Stimulated activated CD8-positive, alpha-beta memory T cell treated with anti-CD3 and anti-CD28 coated beads, Interleukin-15, amount 100 ng/mL, for 24 hours (primary cell): ENCODE measurements at places on chromosomes 2 and 18.

GRCh38 chr2:168691221-168691620 is 111.2 kb upstream of the NOSTRIN start:
- no peak for DNase-seq

- no peak for DNase-seq
These were observed 148.2 kb upstream of the ZNF516 start for GRCh38 chr18:76643199-76643598.

DNA sequence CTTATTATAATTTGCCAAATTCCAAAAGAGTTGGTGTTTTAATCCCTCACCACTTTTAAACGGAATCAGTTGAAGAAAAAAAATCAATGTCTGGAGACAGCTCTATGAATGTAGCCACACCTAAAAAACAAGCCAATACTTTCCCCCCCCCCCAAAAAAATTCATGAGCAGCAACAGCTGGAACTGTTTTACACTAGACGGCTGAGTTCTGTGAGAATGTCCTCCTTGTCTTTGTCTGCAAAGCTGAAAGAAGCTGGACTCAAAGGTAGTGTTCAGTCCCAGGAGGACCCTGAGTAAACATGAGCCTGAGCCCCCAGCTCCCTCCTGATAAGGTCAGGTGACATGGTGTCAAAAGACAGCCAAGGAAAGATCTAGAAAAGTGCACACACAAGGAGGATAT is 68.2 kb downstream of the ZNF521 start:
- DNase-seq, result no peak

DNA sequence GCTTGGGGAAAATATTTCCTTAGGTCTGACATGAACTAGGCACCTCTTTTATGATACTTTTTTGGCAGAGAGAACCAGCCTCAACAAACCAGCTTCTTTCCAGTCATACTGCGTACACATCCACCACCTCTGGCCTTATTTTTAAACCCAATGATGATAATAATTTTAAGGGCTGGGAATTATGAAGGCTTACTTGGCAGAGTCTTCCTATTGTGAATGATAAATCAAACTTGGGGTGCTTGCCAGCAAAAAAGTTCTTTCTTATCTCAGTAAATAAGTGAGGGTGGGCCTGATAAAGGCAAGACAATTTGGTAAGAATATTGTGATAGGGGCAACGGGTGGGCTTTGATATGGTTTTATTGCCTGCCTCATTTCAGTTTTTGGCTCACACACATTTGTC is 1230.2 kb upstream of the ZEB2 start:
- no peak for DNase-seq

GRCh38 chr2:11709293-11709692 is 37.1 kb upstream of the LPIN1 start:
- DNase-seq, result no peak

DNA sequence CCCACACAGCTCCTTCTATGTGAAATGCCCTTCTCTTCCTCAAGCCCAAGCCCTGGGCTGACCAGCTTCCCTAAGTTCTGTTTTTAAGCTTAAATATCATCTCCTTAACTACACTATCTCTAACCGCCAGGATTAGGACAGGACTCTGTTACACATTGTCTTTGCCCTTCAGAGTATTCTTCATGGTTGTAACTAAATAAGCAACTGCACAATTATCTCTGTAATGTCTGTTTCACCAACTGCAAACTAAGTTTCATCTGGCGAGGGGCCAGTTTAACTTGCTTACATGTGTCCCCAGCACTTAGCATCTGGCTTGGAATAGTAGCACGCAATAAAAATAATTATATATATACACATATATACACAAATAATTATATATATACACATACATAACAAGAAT is 1.1 kb upstream of the ERMN start:
- DNase-seq, result no peak

DNA sequence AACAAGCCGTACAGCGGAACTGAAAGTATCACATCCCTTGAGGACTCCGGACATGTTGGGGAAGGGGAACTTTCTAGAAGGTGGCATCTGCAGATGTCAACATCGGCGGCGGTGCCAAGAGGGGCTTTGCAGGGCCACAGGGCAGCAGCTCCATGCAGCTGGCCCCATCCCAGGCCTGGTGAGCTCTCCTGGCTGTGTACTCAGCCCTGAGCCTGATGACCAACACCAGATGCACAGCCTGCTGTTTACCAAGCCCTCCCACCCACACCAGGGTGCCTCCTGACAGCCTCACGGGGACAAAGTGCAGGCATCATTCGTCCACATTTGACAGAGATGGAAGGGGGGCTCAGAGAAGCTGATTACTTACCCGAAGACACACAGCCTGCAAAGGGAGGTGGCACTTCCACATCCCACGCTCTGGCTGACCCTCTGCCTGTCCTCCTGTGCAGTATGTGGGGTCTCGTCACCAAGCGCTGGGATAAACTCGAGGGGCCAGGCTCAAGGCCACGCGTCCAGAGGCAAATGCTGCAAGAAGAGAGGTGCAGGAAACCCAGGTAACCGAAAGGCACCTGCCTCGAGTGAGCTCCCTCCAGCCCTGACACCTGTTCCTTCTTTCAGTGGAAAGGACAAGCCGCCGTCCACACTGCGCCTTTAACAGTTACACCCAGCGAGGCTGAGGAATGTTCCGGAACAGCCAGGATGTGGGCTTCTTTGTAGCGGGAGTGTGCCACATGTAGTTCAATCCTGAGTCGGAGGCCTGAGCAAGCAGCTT is 69.0 kb upstream of the ASAP2 start:
- DNase-seq, result no peak
